Activated CD4-positive, alpha-beta T cell treated with anti-CD3 and anti-CD28 coated beads, Interleukin-2, amount 50 U/mL, for 48 hours (primary cell): ENCODE measurements at places on chromosomes 2 and 18.

- no peak for DNase-seq
These were observed 15.3 kb upstream of the LOXHD1 start for GRCh38 chr18:46672062-46672970.

DNA sequence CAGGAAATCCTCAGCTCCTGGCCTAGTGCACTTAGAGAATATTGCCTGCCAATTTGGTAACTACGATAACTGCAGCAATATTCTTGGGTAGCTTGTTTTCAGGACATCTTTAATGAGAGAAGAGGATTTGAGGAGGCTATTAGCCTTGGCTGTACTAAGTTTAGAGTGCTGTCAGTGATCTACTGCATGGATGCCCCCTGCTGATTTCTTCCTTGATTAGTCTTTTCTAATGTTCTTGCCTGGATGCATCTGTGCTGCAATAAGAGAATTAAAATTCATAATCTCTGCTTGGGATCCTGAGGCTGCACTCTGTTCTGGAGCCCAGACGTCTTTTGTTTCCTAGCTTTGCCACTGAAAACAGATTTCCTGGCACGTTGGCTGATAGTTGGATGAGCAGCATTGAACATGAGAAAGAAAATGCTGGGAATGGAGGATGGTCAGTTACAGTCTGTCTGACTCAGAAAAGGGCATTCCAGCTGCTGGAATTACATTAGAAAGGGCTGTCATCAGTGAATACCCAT lies 115.4 kb downstream of the CCDC85A start:
- DNase-seq: no peak

- no peak for DNase-seq
These were observed 156.0 kb downstream of the SEPTIN10 start for GRCh38 chr2:109457794-109458193.

GRCh38 chr18:78376046-78376445 lies 603.6 kb upstream of the SALL3 start:
- DNase-seq: no peak

DNA sequence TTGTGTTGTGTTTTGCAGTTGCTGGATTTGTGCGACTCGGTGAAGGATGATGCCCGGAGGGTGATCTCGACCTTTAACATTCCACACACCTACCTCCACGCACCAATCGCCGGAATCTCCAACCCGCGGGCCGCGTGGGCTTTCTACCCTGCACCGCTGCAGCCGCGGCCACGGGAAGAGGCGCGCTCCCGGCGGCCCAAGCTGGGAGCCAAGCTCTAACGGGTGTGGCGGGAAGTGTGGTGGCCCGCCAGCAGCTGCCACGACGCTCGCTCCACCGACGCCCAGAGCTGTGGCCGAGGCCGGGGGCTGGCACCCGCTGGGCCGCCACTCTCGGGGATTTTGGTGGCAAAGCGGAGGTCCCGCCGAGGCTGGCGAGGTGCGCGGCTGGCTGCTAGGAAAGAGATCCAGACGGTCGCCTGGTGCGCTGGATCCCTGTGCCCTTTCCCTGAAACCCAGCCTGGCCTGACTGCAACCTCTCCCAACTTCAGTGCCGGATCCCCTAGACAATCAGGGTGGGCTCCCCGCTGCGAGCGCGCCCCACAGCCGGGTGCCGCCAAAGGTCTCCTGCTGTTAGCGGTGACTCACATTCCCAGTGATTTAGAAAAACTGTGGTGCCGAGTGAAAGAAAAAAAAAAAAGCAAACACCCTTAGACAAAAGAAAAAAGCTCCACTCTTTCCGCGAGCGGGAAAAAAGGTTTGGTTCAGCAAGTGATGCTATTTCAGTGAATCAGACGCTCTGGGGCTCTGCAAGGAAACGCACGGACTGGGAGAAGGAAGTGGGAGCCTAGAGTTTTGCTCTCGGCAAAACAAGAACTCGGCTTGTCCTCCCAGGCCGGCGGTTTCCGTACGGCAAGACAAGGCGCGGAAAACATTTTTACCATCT lies 2.9 kb upstream of the BCL2L11 start:
- DNase-seq: peak; percentile 61

GRCh38 chr2:131008967-131009366 lies 84.3 kb downstream of the FAM168B start:
- no peak for DNase-seq

GRCh38 chr2:240836781-240837467 lies 16.9 kb upstream of the KIF1A start:
- DNase-seq: no peak

GRCh38 chr2:47528874-47529273 lies 125.9 kb downstream of the MSH2 start:
- DNase-seq: no peak

DNA sequence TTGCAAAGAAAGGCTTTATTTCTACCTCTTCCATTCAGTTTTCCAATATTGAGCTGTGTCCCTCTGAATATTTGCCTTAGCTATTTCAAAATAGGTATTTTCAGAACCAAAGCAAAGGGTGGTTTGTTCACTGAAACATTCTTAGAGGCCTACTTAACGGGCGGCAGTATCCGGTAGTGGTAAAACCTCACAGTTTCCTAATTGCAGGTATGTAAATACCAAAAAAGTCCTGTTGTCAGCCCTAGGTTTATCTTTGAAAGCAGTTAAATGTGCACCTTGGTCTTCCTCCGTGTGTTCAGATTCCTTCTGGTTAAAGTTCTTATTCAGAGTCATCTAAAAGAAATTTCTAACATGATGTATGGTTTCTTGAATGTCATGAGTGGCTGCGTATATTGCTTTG lies 38.9 kb downstream of the CCNT2 start:
- DNase-seq: no peak

- DNase-seq: no peak
These were observed 53.0 kb upstream of the ROCK1 start for GRCh38 chr18:21164548-21165095.

DNA sequence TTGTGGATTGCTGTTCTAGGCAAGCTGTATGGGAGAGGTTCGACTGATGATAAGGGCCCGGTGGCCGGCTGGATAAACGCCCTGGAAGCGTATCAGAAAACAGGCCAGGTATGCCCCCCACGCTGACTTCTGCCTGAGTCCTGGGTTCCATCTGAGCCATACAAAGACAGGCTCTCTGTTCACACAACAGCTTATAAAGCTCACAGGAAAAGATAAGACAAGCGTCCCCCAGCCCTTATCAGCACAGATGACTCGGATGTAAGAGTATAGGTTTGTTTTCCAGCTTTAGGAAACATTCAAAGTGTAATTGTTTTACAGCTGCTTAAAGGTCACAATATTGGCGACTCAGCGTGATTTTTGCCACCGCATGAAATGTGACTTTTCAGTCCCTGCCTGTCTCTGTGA lies 12.7 kb downstream of the CNDP2 start:
- no peak for DNase-seq

DNA sequence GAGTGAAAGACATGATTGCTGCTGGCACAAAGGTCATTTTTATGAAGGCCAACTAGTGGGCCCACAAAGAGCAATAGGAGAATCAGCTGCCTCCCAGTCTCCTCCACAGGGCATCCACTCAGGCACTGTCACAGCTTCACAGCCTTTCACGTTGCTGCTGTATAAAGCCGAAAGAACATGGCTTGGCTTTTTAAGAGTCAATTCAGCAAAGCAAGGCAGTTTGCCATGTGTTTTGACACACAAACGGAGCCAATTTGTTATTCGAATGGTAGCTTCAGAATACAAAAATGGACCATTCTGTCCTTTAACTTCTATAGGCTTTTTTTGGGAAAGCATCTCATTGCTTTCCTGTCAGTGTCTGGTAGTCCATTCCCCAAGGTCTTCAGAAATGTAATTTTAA lies 283.4 kb upstream of the PARD3B start:
- DNase-seq: no peak

DNA sequence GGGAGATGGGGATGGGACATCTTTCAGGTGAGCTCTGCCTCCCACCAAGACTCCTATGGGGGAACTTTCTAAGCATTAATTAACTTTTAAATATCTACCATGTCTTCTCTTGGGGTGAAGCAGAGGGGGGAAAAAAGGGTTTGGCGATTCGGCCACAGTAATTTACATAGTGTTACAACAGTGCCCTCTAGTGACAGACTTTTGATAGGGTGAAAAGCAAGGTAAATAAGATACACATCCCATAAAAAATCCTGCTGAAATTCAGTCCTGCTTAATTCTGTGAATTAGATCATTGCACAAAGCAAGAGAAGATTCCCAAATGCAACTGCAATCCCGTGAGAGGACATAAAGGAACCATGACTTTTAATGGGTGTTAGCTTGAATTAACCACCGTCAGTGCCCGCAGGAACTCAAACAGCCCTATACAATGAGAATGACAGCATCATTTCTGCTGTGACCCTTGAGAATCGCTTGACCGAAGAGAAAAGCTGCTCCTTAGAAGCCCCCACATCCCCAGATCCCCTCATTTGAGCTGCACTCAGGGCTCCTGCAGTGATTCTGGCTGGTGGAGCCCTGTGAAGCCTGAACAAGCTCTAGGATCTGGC lies 32.8 kb downstream of the FAM124B start:
- DNase-seq: no peak

- DNase-seq: no peak
These were observed 10.5 kb downstream of the VIT start for GRCh38 chr2:36707050-36707449.

GRCh38 chr2:46066116-46066515 lies 231.1 kb upstream of the EPAS1 start:
- DNase-seq: no peak

DNA sequence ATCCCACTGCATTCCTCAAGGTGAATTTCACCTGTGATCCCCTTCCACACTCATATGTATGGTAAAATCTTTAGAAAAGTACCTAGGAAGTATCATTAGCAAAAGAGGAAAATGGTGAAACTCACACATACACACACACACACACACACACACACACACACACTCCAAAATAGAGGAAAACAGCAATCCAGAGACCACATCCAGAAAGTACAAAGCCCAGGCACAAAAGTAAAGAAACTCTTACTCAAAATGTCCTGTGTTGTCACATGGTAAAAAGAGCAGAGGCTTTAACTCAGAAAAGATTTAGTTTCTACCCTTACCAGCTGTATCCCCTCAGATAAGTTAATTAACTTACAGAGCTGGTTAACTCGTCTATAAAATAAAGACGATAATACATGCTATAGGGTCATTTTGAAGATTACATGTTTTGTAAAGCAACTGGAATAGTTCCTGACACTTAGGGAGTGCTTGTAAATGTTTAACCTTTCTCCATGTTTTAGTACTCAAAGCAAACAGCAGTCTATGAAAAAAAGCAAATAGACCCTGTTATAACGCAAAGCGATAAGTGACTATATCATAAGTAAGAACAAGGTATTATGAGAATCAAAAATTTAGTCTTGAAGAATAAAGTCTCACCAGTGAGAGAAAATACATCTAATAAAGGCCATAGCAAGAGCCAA lies 360.0 kb upstream of the LRATD1 start:
- DNase-seq: no peak

- DNase-seq: no peak
These were observed 26.5 kb downstream of the FIGN start for GRCh38 chr2:163709270-163709669.

DNA sequence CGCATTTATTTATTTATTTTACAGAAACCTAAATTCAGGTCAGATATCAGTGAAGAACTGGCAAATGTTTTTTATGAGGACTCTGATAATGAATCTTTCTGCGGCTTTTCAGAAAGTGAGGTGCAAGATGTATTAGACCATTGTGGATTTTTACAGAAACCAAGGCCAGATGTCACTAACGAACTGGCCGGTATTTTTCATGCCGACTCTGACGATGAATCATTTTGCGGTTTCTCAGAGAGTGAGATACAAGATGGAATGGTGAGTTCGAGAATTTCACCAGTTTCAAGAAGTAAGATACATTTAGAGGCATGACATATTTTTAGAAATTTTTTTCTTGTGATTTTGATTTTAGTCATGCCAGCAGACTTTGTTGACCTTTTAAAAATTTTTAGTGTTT lies 4.6 kb downstream of the CDCA7 start:
- DNase-seq: peak; percentile 11
